ENCODE measurements at places on chromosomes 1 and 21.

DNA sequence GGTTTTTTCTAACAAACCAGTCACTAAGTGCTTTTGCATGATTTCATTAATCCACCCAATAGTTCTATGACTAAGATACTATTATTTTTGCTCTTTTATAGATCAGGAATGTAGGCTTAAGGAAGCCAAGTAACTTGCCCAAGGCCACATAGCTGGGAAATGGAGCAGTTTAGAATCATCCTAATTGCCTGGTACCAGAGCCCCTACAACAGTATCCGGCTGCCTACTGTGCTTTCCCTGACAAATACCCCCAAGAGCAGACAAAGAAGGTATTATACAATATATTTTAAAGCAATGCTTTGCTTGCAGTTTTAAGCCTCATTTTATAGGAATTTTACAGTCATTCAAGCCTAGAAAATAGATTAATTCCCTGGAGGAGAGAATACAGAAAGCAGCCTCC is 45.5 kb upstream of the RASAL2 start:
- DNase-seq, result no peak

- no peak for DNase-seq
Observed at GRCh38 chr1:59997479-59998115, 71.0 kb upstream of the CYP2J2 start.

- DNase-seq, result no peak
Observed at GRCh38 chr21:39238275-39238674, 55.0 kb upstream of the PSMG1 start.

GRCh38 chr21:39531840-39532239 is 80.1 kb downstream of the SH3BGR start:
- no peak for DNase-seq

DNA sequence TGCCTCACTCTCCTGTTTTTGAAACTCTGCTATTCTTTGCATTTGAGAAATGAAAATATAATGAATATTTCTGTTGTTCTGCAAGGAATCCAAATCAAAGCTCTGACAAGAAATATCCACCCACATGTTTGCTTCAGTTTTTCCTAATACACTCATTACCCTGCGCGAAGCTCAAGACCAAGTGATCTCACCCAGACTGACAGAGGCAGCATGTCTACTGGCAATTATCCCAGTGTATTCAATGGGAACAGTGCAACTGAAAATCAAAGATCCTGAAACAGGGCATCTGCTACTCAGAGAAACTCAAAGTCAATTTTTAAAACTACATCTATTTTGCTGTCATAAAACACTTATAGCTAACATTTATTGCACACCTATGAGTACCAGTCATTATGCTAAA is 321.0 kb upstream of the LRRC7 start:
- DNase-seq, result no peak

DNA sequence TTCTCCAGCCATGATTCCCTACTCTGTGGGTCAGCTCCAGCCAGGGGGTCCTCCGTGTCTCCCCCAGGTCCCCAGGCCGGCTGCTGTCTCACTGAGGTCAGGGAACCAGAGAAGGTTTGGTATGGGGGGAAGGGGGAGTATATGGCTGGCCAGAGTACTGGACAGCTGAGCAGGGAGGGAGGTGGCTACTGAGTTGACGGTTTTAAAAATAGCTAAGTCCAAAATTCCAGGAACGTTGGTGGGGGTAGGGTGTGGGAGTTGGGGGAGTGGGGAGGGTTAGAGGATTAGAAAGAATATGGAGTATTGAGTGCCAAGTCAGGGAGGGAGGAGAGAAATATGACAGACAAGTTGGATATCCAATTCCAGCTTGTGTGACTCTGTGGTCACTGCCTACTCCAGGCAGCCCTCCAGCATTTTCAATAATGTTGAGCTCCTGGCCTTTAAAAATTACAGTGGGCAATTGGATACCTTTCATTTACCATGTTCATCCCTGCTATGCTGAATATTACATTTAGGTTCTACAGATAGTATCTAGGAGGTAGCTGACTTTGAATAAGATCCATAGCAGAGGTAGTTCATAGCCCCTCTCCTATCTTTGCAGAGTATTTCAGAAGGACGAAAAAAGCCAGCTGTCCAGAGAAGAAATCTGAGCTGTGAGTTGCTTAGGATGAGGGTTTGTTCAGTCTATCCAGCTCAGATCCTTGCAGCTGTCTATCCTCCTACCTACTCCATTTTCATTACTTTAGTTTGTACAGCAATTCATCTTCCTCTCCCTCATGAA is at the start of gene HJV:
Gene HJV (minus strand): TSS at position 114 of the 781 bp plus-strand sequence. CDS start 1,504 bp downstream, outside the sequence.
- DNase-seq, result no peak

DNA sequence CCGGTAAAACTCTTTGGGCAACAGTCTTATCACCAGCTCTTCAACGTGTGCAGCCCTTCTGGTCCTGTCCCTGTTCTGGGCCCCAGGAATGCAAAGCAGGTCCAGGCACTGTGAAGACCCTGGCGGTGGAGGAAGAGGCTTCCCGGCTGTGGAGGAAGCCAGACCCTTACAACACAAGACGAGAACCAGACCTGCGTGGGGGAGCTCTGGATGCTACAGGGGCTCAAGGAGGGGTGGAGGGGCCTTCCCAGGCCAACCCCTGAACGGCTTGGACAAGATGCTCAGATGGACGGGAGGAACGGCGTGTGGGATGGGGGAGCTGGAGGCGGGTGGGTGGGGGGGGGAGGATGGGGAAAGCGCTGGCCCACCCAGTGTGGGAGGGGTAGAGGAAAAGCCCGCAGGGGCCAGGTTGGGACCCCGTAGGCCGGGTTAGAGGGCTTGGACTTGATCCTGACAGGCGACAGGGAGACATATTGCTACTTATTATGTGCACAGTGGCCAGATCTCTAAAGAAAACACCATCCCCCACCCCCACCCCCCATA is 5.1 kb upstream of the OLIG2 start:
- no peak for DNase-seq

GRCh38 chr1:37989361-37989930 is 376 bp downstream of the SF3A3 start:
- no peak for DNase-seq

- no peak for DNase-seq
Observed at GRCh38 chr1:55503663-55504305, 288.6 kb upstream of the USP24 start.

DNA sequence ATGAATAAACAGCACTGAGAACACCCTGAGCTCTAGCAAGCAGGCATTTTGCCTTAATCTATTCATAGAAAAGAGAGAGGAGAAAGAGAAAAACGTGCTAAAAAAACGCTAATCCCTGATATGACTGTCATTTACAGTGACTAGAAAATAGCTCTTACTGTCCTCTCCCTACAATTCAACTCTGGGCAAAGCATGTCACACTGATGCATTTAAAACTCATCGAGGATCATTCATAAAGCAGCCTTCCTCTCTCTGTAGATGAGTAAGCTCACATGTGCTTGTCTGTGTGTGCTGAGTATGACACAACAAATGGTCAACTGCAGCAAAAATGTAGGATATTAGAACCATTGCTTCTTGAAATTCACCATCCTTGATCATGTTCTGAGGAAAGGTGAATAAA is 109.0 kb downstream of the SGIP1 start:
- DNase-seq, result no peak

GRCh38 chr1:36306210-36306901 is at the start of gene SH3D21:
Gene SH3D21, plus strand, starts transcription at chr1:36306368. Its CDS starts 53 bp downstream, at chr1:36306421.
- DNase-seq, result no peak

- no peak for DNase-seq
Observed at GRCh38 chr1:156143765-156144489, 9.5 kb upstream of the SEMA4A start.

DNA sequence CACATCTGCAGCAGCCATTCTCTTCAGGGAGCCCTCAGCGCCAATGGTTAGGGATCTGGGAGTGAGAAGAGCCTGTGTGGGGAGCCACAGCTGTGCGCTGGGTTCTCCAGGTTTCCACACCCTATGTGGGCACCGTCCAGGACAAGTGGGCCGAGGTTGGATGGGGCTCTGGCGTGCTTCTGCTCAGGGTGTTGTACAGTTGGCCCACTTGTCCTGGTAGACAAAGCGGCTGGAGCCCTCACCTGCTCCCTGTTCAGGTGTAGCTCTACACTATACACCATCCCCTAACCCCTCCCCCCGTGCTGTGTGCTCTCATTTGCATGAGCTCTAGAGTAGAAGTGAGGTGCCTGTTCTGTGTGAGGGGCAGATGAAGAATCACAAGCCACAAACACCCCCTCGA is 12.2 kb downstream of the SH3BP5L start:
- no peak for DNase-seq

DNA sequence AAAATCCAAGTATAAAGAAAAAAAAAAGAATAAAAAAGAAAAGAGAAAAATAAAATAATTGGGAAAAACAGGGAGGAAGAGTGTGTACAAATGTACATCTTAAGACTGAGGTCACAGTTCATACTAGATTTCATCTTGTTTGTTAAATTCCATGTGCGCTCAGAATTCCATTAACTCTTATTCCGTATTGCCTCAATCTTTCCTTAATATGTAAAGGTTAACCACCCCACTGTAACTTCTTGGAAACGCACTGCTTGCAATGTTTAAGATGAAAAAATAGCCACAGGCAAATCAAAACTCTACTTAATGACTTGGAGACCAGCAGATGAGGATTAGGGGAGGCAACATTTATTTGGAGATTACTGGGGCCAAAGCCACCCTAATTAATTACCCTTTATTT is 23.9 kb upstream of the KCNE1 start:
- DNase-seq, result no peak

GRCh38 chr1:218510153-218510772 is 165.1 kb downstream of the TGFB2 start:
- DNase-seq, result no peak

GRCh38 chr21:40373761-40374160 is 473.2 kb downstream of the DSCAM start:
- DNase-seq, result no peak

DNA sequence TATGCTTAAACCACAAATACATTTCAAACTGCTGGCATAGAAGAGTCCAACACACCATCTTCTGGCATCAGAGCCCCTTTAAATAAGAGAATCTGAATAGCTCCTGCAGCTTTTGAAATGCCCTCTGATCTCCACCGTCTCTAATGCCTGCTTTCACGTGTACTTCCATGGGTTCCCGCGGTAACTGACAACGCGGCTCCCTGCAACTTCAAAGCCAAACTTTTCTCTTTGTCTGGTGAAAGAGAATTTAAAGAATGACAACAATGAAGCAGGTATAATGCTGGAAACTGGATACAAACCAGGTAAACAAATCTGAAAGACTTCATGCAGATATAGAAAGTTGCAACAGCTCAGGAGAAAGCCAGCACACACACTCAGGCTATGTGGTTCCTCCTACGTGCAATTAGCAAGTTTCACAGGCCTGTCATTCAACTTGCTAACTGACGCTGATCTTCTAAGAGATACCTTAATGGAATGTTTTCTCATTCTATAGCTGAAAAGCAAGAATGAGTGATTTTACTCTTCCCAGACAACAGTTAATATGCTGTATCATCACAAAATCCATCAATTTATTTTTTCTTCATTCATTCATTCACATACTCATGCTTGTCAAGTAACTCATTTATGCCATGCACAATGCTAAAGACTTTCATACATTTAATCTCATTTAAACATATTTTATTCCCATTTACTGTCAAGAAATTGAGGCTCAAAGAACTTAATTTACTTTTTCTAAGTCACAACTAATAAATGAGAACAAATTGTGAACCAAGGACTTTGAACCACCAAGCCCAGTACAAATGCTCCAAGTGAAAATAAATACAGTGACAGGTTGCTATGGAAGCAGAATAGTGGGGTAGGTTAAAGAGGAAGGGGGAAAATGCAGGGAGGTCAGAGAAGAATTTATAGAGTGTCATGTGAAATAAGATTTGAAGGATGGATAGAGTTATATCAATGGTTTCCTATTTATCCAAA is 202.7 kb upstream of the SNX7 start:
- DNase-seq, result no peak

DNA sequence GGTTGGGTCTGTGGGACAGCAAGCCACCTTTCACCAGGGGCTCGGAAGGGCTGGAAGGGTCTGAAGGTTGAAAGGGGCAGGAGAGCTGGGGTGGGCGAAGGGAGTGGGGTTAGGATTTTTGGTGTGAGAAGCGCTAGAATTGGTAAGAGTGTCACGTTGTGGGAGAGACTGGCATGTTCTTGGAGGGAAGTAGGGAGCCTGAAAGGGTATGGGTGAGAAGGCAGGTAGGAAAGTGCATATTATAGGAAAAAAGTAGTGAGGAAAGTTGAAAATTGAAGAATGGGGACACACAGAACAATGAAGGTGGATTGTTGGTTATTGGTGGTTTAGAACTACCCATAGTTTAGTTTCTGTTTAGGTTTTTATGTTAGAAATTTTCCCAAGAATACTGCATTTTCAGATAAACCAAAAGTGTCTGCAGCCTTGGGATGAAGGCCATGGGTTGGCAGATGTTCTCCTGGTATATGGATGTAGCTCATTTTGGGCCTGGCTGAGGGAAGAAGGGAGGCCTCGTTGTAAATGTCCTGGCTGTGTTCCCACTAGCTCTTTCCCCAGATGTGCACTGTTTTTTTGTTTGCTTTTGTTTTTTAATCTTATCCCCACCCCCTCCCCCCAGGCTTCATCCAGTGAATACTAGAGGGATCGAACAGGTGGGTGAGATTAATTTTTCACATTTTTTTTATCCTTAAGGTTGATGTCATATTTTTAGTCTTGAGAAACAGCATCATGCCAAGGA is 1.2 kb downstream of the LRRC42 start:
- DNase-seq, result no peak

DNA sequence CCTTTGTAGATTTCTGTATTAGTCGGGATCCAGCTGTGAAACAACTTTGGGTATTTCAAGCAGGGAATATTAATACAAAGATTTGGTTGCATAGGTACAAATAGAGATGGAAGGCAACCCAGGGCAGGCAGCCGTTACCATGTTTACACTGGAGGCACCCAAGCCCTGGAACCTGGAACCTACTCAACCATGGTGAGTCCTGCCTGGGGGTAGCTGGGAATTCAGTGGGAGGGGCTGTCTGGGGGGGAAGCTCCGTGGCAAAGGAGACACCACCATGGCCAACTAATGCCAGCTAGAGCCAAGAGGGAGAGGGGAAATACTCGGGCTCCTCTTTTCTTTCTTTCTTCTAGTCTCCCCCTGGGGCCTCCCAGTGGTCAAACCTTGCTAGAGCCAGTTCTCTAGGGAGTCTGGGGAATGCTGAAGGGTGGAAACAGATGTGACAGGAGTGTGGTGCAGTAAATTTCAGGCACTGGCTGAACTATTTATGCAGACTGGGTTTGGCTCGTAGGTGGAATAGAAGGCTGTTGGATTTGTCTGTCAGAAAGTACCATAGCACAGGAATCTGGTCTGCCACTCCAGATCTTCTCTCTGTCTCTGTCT is 91.9 kb upstream of the CACNA1E start:
- no peak for DNase-seq

GRCh38 chr1:7938070-7938469 is 2.6 kb downstream of the TNFRSF9 start:
- DNase-seq, result no peak

GRCh38 chr1:42034426-42034825 is 115.7 kb upstream of the HIVEP3 start:
- no peak for DNase-seq

- DNase-seq, result no peak
Observed at GRCh38 chr1:64046243-64046642, 157.2 kb upstream of the UBE2U start.

DNA sequence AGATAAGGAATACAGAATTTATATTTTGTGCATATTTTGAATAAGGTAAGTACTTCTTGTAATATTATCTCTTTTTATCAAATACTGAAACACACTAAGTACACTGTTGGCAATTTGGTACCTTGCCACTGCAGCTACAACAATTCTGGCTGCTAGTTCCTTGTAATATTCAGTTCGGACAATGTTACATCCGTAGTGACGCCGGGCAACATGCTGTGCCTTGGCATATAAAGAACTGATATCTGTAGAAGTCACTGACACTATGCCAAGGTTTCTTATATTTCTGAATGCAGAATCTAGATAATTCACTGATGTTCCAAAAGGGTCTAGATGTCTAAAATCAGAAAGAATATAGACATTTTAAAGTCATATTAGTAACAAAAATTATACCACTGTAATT is 17.5 kb downstream of the TRMT1L start:
- DNase-seq, result no peak

Measured in nucleus accumbens (tissue), 56 donors.